ENCODE measurements at places on chromosomes 1 and 21. TPM values are rescaled to one million over a fixed set of nuclear protein-coding genes. Genes with fewer than 3 reads are reported as not detected.

DNA sequence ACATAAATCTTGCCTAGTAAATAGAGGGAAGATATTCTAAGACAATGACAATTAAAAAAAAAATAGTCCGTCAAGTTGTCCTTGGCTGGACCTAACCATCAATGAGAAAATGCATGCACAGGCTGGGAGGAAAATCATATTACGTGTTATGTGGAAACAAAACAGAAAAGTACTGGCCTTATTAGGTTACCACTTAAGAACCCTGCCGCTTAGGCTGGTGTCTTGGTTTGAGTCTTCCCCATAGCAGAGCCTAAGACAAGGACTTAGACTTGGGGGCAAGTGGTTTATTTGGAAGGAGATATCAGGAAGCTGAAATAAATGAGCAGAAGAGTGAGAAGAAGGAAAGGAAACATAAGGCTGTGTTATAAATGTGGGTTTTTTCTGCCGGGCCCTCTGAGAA, 186.4 kb downstream of the MRPL39 start:
- H3K27me3 ChIP-seq: no peaks in the 10 kb centered on the region
- peaks cover 71% of the 10 kb centered on the region for H3K4me1 ChIP-seq
- no peak for DNase-seq
- peak overlapping the region; percentile 94 for H3K27ac ChIP-seq

The RCAN1 gene
- 9.9 TPM for total RNA-seq

The CHRM3 gene
- 0.11 TPM for total RNA-seq

GRCh38 chr1:54680387-54680786, 35.3 kb upstream of the TTC4 start:
- H3K27me3 ChIP-seq: no peaks in the 10 kb centered on the region
- H3K4me3 ChIP-seq: no peak overlapping the region
- no peak for DNase-seq

Measured in activated CD4-positive, alpha-beta T cell treated with anti-CD3 and anti-CD28 coated beads for 36 hours (primary cell).